ENCODE measurements at places on chromosomes 1 and 21.

DNA sequence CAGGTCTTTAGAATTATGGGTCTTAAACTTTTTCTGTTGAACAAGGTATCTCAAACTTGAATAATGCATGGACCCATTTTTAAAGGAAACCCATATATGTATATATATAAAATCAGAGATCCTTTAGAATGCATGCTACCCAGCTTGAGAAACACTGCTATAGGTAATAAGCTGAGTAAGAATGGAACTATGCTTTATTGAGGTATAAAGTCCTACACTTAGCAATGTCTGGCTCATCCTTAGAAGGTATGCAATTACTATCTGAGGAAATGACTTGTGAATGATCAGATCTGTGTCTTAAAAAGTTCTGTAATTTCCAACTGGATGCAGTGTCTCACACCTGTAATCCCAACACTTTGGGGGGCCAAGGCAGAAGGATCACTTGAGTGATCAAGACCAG lies 11.2 kb downstream of the TRAF3IP3 start:
- no peak for DNase-seq

DNA sequence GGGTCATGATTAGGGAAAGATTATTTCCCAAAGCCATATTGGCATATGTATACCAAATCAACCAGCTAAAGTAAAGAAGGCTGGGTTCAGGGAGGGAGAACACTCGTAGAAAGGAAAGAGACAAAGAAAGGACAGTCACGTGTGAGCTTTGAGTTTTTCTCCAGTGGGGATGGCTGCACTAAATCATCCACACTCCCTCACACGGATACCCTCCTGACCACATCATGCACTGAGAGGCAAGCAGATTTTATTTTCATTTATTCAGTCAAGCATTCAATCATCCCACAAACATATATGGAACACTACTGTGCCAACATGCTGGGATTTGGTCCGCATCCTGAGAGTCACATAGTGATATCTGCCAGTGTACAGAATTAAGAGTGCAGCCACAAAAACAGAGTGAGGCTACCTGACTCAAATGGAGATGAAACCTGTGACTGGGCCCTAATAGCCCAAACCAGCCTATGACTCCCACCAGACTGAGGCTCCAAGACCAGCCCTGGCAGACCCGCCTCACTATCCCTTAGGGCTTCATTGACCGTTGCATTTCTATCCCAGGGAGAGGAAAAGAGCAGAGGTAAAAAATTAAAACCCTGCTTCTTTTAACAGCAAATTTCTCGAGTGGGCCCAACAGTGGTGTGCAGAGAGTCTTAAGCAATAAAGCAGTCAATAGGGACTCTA lies 155.9 kb downstream of the BARHL2 start:
- DNase-seq, result no peak

DNA sequence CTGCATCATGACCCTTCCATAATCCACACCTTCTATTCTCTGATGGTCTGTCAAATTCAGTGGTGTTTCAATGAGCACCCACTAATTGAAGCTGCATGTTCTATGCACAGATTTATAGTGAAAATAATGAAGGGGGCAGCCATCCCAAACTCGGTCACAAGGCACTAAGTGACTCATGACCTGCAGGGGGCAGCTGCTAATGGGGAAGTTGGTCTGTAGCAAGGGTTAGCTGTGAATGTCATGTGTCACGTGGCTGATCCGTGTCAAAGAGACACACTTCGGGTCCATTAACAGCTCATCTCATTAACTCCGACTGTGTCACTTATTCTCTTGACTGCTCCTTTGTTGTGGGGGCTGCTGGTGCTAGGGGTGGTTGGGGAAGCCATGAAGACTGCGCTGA lies 306.6 kb downstream of the PCP4 start:
- no peak for DNase-seq

DNA sequence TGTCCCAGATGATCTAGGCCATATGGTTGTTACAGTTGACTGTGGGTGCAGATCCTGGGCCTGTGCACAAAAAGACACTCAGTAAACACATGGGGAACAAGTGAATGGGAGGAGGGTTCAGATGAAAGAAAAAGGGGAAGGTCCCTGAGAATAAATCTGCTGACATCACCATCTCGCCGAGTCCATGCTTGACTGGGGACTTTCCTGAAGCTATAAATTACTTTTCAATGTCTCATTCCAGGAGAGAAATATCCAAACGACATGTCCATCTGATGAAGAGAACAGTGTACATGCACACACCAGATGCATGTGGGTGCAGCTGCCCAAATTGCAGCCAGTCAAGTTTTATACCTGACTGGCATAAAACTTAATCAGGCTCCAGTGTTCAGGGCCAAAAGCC lies 109.0 kb downstream of the HIVEP3 start:
- DNase-seq, result no peak

DNA sequence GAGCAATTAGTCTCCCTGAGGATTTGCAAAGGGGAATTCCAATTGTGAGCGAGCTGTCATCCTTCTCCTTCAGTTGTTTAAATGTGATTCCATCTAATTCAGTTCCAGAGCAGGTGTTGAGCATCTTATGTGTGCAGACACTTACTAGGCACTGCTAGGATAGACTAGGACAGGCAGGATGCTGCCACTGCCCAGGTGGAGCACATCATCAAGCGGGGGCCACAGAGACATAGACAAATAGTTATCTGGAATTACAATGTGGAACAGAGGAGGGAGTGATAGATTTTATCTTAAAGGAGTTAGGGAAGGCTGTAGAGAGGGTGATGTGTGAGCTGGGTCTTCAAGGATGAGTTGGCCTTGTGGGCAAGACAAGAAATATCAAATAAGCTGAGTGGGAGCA lies 55.9 kb downstream of the CDC7 start:
- no peak for DNase-seq

GRCh38 chr1:36366091-36366661 lies 19.5 kb downstream of the STK40 start:
- peak; percentile 23 for DNase-seq

DNA sequence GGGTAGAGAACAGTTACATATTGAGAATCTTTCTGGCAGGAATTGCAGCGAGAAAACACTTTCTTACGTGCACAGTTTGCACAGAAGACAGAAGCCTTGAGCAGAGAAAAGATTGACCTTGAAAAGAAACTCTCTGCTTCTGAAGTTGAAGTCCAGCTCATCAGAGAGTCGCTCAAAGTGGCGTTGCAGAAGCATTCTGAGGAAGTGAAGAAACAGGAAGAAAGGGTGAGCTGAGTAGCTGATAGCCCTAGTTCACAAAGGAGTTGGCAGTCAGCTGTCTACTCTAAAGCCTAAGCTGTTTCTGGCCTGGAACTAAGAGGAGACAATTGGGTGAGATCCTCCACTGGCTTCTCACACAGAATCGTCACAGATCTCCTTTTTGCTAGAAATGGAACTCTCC lies 20.3 kb upstream of the SH3BGRL3 start:
- no peak for DNase-seq

DNA sequence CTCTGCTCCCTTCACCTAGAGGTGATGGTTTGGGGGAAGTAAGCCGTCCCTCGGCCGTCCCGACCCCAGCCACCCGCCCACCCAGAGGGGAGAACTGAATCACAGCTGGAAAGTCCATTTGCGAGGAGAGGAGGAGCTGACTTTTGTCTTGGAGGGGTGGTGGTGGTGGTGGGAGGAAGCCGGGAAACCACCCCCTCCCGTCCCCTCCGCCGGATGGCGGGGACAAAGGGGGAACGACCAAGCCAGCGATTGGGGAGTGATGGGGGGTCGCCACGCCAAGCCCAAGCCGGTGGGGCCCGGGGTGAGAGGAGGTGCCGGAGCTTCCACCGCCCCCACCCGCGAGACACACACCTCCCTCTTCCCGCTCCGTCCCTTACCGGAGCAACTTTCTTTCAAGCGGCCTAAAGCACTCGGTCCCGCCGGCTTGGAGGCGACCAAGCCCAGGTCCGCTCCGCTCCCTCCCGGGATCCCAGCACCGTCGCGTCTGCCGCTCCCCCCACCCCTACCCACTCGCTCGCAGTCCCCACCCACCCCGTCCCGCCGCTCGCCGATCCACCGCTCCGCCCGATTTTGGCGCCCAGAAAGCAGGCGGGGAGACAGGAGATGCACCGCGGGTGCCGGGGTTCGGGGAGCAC lies 540 bp downstream of the ARHGEF2 start:
- no peak for DNase-seq
